Stimulated activated CD8-positive, alpha-beta memory T cell treated with anti-CD3 and anti-CD28 coated beads, Interleukin-7, amount 100 ng/mL, for 1 hour (primary cell): ENCODE measurements at places on chromosomes 1 and 21.

DNA sequence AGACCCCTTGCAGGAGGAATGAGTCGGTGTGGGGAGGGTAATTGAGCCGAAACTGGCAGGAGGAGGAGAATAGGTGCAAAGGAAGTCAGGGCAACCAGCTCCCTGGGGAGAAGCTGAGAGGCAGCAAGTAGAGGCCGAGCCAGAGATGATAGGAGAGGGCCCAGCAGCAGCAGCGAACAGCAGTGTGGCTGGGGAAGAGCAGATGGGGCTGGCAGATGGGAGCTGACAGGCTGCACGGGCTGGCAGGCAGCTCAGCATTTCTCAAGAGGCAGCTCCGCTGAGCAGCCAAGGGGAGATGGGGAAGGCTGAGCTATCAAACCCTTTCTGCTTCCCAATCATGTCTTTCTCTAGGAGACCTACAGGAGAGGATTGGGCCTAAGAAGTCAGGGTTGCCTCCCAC lies 158.2 kb downstream of the TRIM33 start:
- no peak for DNase-seq

- no peak for DNase-seq
Observed at GRCh38 chr1:191022856-191023255, 545.2 kb upstream of the BRINP3 start.

- no peak for DNase-seq
Observed at GRCh38 chr1:111756124-111756513, 418 bp downstream of the DDX20 start.

- no peak for DNase-seq
Observed at GRCh38 chr1:41913014-41913413, 5.7 kb downstream of the HIVEP3 start.

DNA sequence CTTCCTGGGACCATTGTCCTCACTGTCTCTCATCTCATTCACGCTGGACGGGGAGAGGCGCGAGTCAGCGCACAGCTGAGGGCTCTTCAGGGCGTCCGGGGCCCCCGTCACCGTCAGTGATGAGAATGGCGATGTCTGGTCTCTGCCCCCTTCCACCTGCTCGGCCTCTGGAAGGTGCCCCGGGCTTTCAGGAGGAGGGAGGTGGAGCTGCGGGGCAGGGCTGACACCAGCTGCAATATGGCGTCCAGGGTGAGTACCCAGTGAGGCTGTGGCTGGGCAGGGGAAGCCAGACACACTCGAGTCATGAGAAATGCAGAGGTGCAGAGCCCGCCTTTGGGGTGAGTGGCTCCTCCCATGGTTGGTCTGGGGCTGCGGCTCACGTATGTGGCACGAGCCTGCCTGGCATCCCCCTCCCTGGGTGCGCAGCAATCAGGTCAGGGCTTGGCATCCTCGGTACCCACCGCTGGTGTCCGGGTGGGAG lies 15.1 kb downstream of the MORN1 start:
- no peak for DNase-seq
